ENCODE measurements at places on chromosomes 2 and 18. TPM values are rescaled to one million over a fixed set of nuclear protein-coding genes. Genes with fewer than 3 reads are reported as not detected.

DNA sequence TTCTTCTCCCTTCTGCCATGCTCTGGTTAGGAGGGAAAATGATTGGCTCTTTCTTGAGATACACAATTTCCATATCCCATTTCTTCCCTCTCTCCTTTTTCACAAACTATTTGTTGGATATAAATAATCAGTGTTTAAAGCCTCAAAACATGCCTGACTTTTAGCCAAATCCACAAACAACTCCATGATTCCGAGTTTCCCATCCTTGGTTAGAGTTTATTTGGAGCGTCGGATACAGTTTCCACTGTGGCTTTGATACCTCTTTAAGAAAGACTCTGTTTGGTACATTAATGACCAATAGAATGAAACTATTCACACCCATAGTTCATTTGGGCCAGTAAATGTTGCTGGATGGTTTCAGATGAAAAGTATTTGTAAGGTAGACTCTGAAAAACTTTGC is 5.9 kb upstream of the FHL2 start:
- no peak for DNase-seq
- H3K36me3 ChIP-seq, result no peaks in the 10 kb centered on the region
- no peaks in the 10 kb centered on the region for H3K27me3 ChIP-seq

DNA sequence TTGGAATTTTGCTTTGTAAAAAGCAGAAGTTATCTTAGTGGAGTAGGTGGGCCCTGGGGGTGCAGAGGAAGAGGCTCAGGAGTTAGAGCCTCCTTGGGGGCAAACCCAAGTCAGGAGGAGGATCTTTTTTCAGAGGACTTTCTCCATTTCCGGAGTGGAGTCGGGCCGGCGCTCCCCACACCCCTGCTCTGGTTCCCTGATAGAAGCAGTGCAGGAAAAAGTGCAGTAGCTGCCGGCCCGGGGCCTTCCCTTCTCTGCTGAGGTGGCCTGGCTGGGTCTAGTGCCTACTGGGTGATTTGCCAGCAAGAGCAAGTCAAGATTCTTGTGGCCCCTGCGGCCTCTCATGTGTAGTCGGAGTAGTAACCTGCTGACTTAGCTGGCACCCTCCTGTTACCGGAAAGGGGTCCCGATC is 124.2 kb upstream of the HS6ST1 start:
- peak; percentile 57 for DNase-seq
- H3K27me3 ChIP-seq, result no peaks in the 10 kb centered on the region
- H3K4me3 ChIP-seq, result no peak overlapping the region
- no peak overlapping the region for H3K27ac ChIP-seq
- H3K4me1 ChIP-seq, result peaks cover 36% of the 10 kb centered on the region
- H3K36me3 ChIP-seq, result no peaks in the 10 kb centered on the region

- H3K27me3 ChIP-seq, result no peaks in the 10 kb centered on the region
- no peaks in the 10 kb centered on the region for H3K36me3 ChIP-seq
- DNase-seq, result no peak
- H3K4me3 ChIP-seq, result no peak overlapping the region
These were observed 488.4 kb upstream of the PIK3C3 start for GRCh38 chr18:41466436-41467160.

- H3K27ac ChIP-seq, result no peak overlapping the region
- no peaks in the 10 kb centered on the region for H3K27me3 ChIP-seq
- H3K4me3 ChIP-seq, result no peak overlapping the region
- no peaks in the 10 kb centered on the region for H3K36me3 ChIP-seq
These were observed 1396.9 kb upstream of the NXPH2 start for GRCh38 chr2:140177086-140177485.

GRCh38 chr2:38185012-38185491 is 109.1 kb upstream of the CYP1B1 start:
- no peaks in the 10 kb centered on the region for H3K36me3 ChIP-seq
- H3K4me1 ChIP-seq, result peaks cover 5% of the 10 kb centered on the region
- H3K4me3 ChIP-seq, result no peak overlapping the region

- no peak overlapping the region for H3K4me3 ChIP-seq
- no peaks in the 10 kb centered on the region for H3K36me3 ChIP-seq
- no peaks in the 10 kb centered on the region for H3K4me1 ChIP-seq
- DNase-seq, result no peak
- H3K27me3 ChIP-seq, result no peaks in the 10 kb centered on the region
- no peak overlapping the region for H3K27ac ChIP-seq
These were observed 16.0 kb downstream of the BCL2 start for GRCh38 chr18:63303547-63303946.

TDRD15 gene
- 1.7 TPM for total RNA-seq

BUB1 gene
- 0.28 TPM for total RNA-seq

TXNDC2 gene
- total RNA-seq, result not detected

SMAD4 gene
- total RNA-seq, result 102 TPM

DYNAP gene
- total RNA-seq, result not detected

IGFBP5 gene
- 169 TPM for total RNA-seq

LINC00305 gene
- not detected for total RNA-seq

RGPD4 gene
- 0.26 TPM for total RNA-seq

Measured in right atrium auricular region (tissue), 2 donors.